ENCODE measurements at places on chromosomes 3 and 15.

GRCh38 chr3:5138214-5138981 lies 16.3 kb downstream of the ARL8B start:
- DNase-seq, result no peak

DNA sequence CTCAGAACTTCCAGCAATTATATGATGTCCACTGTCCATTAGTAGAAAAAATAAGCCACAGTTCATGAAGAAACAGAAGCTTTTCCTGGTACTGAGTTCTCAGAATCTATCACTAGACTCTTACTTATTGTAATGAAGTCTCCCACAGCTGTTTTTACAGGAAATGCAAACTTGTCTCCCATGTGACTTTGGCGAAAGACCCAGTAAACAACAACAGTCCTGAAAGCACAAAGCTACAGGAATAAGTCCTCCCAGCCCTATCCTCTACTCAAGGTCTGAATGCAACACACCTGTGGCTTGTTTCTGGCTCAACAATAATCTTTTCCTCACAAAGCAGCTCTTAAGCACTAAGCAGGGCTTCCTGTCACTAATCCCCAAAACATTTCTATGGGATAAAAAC lies 55.9 kb downstream of the EOMES start:
- no peak for DNase-seq

- no peak for DNase-seq
Observed at GRCh38 chr15:45088801-45089711, 24.9 kb downstream of the DUOX2 start.

DNA sequence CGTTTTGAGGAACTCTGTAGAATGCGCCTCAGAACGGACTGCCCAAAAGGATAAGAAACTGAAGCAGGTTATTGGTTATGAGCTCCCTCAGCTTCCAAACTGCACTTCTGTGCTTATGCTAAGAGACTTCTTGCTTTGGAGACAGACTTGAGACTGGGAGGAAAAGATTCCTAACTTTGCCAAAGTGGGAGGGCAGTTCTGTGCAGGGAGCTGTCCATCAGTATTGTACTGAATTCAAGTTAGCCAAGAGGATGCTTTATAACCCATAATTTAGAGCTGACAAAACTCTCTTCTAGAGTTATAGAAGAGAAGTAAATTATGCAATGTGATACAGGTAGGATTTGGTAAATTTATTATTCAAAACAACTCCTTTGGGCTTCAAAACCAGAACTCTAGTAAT lies 519.8 kb upstream of the GBE1 start:
- no peak for DNase-seq

- no peak for DNase-seq
Observed at GRCh38 chr3:24937228-24937627, 442.6 kb upstream of the THRB start.

DNA sequence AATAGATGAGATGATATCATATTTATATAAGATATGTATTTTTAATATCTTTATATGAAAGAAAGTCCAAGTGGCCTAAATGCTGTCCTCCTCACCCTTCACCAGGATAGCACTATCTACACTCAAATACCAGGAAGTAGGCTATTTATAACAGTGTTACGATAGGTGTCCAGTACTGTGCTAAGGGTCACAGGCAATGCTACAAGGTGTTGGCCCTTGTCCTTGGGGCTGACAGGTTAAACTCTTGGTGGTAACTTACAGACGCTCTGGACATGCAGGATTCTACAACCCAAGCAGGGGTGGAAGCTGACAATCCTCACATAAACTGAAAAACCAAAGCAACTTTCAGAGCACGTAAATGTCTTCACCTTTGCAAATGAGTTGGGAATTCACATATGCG lies 22.3 kb downstream of the NCEH1 start:
- DNase-seq, result no peak

GRCh38 chr3:48423241-48423882 lies 6.5 kb downstream of the PLXNB1 start:
- DNase-seq, result no peak

DNA sequence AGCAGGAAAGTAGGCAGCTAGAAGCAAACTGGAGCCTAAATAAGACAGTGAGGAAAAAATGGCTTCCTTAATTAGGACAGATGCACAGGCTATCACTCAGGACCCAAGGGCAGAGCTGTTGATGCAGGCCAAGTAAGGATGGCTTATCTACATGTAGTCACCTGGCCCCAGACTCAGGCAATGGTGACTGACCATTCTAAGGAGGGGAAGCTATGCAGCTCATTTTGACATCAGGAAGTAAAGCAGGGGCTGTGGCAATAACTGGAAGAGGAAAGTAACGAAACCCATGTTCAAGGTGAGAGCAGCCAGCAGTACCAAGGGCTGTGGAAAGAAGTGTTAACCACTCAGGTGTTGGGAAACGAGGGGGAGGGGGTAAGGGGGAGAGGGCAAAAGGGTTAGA lies 16.2 kb downstream of the ACAD11 start:
- no peak for DNase-seq

GRCh38 chr3:69385723-69386555 lies at the start of gene FRMD4B:
TSS of gene FRMD4B (minus strand) at chr3:69386088. CDS start at chr3:69385989, 99 bp downstream.
- DNase-seq, result peak; percentile 64

DNA sequence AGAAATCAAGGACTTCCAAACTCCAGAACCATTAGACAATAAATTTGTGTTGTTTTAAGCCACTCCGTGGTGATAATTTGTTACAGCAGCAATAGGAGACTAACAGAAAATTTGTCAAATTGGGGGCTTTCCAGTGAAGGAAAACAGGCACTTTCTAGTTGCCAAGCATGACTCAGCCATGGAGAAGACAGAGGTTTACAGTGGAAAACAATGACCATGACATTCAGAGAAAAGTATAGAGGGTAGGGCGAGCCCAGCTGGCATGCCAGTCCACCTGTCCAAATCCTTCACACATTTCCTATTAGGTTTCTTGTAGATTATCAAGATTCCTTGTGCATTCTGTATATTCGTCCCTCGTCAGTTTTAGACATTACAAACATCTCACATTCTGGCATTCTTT lies 24.9 kb downstream of the SLCO2A1 start:
- no peak for DNase-seq

DNA sequence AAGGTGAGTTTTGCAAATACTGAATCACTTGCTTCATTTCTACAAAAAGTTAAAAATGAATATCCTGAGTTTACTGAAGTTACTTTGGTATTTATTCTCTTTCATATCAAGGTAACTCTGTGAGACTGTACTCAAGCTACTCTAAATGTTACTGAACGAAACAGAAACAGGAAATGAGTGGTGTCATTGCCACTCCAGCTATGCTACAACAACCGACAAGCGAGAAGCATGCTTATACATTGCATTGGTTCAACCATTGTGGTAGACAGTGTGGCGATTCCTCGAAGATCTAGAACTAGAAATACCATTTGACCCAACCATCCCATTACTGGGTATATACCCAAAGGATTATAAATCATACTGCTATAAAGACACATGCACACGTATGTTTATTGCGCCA lies 313.2 kb upstream of the THBS1 start:
- DNase-seq, result no peak

DNA sequence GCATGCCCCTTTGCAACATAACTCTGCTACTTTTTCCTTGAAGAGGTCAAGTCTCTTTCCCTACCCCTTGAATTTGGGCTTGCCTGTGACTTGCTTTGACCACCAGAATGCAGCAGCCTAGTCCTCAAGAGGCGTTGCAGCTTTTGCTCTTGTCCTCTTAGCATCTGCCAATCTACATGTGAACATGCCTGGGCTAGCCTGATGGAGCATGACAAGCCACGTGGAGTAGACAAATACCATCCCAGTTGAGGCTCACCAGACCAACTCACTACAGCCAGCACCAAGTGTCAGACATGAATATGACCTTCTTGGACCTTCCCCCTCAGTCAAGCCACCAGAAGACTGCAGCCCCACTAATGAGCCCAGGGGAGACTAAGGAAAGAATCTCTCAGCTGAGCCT lies 32.9 kb downstream of the AMOTL2 start:
- no peak for DNase-seq

GRCh38 chr15:70164156-70164900 lies 66.6 kb upstream of the TLE3 start:
- DNase-seq, result no peak

DNA sequence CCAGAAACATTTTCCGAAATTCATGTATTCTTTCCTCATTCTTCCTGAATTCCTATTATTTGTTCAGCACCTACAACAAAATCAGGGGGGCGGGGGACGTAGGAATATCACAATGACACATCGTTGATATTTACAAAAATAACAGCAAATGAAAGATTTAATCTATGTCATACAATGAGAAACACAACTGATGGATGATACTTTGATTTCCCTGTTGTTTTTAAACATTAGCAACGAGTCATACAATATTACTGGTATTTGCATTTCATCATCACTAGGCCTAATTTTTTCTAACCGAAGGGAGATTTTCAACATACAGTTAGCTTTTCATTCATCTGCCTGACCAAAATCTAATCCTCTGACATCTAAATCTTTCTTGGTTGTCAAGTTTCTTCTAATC lies 45.3 kb upstream of the INO80 start:
- DNase-seq, result no peak

- DNase-seq, result no peak
Observed at GRCh38 chr3:191339316-191339917, 9.1 kb upstream of the UTS2B start.

DNA sequence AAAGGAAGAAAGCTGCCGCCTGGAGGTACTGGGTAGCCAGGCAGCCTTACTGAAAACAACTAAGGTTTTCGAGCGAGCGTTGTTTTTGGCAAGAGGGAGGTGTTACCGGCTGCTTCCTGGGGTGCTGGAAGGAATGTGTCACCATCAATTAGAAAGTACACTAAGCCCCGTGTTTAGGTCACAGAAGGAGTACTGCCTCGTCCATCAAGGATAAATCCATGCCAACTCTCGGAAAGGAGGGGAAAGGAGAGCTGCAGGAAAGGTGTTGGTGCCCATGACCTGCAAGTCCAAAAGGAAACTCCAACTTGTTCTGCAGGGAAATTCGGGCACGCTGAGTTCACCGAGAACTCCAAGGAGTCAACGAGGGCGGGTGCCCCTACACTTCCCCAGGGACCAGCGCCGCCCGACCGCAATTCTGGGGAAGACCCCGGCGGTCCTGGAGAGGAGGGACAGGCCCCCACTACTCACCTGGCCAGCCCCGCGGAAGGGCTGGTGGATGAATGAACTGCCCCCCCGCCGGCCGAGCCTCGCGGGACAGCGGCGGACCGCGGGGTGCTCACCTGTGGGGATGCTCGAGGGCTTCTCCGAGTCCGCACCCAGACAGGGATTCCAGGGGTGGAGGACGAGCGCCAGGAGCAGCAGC lies 542 bp downstream of the PLOD2 start:
- DNase-seq, result peak; percentile 26

DNA sequence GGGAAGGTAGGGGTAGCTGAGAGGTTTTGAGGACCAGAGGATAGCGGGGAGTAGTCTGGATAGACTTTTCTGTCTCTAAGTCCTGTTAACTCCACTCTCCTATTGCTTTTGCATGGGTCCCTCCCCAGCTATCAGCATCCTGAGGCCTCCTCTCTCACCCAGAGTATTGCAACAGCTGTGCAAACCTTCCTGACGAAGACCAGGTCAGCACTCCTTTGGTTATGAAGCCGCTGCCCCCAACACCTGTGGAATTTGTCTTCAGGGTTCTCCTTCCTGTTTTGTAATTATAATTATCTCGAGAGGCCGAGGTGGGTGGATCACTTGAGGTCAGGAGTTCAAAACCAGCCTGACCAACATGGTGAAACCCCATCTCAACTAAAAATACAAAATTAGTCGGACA lies 24.8 kb downstream of the TYRO3 start:
- DNase-seq, result no peak

DNA sequence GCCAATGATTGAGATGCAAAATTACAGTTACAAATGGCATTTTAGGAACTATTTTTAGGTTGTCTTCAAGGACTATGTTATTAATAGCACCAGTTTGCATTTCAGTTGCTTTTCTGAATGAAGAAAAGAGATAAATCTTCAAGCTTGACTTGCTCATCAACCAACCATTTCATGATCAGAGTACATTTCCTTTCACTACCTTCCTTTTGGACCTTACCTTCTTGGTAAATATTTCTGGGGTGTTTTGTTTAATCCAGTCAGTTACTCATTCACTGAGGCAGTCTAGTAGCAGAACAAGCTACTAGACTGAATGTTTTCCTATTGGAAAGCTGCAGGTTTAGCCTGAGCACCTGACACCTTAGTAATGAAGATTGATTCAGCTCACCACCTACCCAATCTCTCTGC lies 8.2 kb downstream of the SLC27A2 start:
- no peak for DNase-seq

DNA sequence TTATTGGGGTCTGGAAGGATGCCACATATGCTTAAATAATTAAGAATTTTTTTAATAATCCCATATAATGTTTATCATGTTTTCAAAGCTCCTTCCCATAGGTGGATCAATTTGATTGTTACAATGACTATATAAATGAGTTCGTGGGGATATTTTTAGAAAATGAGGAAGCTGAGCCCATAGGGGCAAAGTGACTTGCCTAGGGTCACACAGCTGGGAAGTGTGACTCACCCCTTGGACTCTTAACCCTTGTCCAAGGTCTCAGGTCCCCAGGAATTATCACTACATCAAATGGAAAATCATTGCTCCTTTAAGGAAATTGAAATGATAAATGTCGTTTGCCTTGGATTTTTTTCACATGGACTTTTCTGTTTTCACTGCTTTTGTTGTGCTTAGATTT lies 161.2 kb upstream of the RGMA start:
- DNase-seq, result no peak

- DNase-seq, result no peak
Observed at GRCh38 chr3:21839592-21839991, 88.6 kb upstream of the ZNF385D start.

GRCh38 chr3:177602601-177603147 lies 405.4 kb upstream of the TBL1XR1 start:
- DNase-seq, result no peak

DNA sequence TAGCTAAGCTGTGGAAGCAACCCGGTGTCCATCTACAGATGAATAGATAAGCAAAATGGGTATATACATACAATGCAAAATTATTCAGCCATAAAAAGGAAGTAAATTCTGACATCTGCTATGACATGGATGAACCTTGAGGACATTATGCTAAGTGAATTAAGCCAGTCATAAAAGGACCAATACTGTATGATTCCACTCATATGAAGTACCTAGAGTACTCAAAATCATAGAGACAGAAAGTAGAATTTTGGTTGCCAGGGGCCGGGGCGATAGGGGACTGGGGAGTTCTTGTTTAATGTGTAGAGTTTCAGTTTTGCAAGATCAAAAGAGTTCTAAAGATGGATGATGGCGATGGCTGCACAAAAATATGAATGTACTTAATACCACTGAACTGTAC lies 10.3 kb downstream of the EID1 start:
- DNase-seq, result peak; percentile 58

DNA sequence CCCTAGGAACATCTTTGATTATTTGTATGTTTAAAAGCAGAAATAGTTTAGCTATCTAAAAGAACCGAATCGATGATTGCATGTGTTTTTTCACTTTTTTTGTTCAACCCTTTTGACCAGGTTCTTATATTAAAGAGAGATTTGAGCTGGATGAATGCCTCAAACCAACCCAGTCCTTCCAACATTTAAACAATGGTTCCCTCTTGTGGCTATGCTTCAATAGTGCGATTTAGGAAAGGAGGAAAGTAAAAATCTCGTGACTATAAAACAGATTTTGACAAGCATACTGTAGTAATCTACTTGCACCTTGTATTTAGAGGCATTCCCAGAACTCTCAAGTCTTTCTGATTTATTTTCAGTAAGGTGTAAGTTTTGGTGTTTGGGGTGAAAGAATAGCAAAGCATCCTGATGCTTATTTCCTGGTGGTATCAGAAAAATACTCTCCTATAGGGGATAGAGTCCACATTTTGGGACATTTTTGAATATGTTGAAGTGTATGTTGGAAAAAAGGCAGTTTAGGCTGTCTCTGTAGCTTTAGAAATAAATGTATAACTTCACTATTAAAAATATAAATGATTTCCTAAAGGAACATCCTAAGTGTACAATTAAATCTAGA lies 159.6 kb upstream of the KCNH8 start:
- no peak for DNase-seq

GRCh38 chr3:76470285-76470684 lies 569.6 kb upstream of the ROBO2 start:
- no peak for DNase-seq
